ENCODE measurements at places on chromosomes 4 and X.
A peak's percentile ranks its signal among the peaks of the same experiment; 100 is the strongest.

- peak; percentile 6 for DNase-seq
These were observed 20.0 kb upstream of the EFNB1 start for GRCh38 chrX:68808686-68809357.

DNA sequence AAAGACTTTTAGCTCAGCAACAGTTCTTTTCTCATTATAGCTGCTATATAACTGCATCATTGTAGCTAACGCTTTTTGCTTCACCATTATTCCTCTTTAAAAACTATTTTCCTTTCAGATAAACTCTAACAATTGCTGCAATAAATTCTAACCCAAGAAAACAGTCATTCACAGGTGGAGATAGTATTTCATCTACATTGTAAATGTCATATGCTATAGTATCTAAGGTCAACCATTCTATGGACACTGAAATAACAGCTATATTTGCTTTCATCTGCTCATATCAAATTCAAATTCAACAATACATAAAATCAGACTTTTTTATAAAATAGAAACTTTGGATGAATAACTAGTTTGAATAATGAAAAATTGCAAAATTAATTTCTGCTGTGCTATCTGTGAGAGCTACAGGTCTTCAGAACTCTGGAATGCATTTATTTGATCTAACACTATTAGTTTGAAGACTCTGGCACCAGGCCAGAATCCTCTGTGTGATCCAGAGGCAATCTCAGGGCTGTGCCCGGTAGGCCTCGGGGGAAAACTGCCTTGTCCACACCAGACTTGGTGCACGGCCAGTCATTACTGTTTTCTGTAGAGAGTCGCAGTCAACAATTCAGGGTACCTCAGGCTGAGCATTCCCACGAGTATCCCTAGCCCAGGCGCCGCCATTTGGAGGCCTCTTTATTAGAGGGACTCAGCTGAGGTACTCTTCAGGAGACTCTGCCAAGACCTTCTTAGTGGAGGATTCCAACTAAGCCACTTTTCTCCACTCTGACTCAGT, 332.4 kb downstream of the SLC7A11 start:
- no peak for DNase-seq

DNA sequence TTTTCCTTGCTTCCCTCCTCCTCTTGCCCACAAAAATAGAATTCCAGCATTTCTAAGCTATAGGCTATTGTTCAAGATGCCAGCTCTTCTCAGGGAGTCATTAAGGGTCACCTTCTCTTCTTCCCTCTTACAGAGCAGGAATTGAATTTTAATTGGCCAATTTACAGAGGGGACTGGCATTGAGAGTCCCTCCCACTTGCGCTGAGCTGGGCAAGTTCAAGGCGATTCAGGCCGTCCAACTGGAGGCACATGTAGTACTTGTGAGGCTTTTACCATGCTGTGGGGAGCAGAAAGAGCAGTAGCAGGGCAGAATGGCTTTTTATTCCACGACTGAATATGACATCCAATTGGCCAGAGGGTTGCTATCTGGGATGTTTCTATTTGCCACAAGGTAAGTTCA, 181.9 kb downstream of the SOWAHB start:
- no peak for DNase-seq

DNA sequence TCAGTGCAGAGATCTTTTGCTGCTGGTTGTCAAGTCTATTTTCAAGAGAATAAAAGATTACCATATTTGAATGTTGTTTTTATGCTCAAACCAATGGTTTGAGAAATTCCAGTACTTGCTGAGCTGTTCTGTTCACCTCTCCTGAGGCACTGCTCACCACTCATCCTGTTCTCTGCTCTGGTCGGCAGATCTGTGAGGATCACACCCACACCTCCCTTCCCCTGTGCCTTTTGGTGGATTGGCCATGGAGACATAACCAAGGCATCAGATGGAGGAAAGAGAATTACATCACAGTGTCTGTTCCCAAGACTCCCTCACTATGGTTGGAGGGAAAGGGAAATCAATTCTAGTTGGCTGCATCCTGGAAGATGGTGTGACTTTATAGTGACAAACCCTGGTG, 391.6 kb downstream of the ARHGAP24 start:
- no peak for DNase-seq

DNA sequence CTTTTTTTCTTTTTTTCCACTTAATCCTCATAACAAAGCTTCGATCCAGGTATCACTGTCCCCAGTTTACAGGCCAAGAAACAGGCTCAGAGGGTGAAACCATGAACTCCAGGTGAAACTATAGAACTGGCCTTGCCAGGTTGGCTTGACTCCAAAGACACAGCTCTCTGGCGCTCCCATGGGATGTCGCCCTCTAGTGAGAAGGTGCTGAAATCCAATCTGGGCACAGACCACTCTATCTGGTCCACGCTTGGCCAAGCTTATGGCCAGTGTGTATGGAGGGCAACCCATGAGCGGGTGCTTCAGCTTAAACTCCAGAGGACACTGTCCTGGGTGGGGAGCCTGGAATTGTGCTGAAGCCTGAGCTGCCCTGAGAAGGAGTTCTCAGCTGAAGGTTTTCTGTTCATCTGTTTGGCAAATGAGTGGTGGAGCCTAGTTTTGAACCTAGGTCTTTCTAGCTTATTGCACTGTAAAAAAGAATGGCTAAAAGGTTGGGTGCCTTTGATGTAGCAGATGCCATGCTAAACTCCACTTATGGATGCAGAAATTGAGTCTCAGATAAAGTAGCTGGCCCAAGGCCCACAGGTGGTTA, 70.5 kb downstream of the SEL1L3 start:
- DNase-seq = peak; percentile 31

- no peak for DNase-seq
These were observed 217.1 kb upstream of the STS start for GRCh38 chrX:6930307-6930849.

GRCh38 chr4:137980641-137981040, 261.5 kb downstream of the SLC7A11 start:
- no peak for DNase-seq

- no peak for DNase-seq
These were observed 208.5 kb downstream of the MAD2L1 start for GRCh38 chr4:119858176-119858575.

DNA sequence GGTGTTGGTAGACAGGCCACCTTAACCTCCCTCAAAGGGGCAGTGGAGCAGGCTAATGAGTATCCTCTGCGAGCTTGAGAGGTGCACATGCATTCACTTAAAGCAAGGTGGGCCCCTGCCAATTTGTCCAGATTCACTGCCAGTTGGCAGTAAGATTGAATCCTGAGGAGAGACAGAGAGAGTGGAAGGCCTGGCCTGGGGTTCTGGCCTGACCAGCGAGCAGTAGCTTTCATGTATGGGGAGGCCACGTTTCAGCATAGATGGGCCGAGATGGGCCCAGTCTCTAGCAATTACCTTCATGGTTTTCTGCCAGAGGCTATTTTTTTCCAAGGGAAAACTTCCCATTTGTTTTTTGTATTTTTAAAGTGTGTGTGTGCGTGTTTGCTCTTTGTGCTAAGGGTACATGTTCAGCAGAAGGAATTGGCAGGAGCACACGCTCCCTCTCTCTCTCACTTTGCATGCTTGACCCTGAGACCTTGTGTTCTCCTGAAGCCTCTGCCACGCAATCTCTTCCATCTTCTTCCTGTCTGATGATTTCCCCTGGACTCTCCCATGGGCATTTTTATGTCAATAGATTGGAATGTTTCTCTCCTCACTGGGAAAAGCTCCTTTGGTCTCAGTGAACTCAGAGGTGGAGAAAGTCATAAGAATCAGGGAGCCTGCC, 215.8 kb upstream of the SFRP2 start:
- DNase-seq = no peak

DNA sequence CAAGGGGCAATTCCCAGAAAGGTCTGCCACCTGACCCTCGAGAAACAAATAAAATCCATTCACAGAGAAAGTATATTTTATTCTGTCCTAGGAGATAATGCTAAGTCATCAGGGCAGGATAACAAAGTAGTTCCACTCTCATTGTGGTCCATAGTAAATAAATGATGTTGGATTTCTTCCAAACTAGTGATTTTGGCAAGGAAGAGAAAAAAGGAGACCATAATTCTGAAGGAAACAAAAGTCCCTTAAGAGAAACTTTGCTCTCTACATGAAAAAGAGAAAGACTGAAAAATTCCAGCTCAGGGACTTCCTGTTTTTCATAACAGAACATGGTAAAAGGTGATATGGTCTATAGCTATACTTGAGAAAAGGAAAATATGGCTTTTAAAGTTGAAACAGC, 71.5 kb upstream of the DDX60 start:
- DNase-seq = no peak

- no peak for DNase-seq
These were observed 1.9 kb downstream of the FAM114A1 start for GRCh38 chr4:38869511-38869910.

GRCh38 chrX:30814978-30815377, 74.1 kb downstream of the TAB3 start:
- DNase-seq = no peak

GRCh38 chrX:136214551-136214950, 36.6 kb downstream of the MAP7D3 start:
- no peak for DNase-seq

DNA sequence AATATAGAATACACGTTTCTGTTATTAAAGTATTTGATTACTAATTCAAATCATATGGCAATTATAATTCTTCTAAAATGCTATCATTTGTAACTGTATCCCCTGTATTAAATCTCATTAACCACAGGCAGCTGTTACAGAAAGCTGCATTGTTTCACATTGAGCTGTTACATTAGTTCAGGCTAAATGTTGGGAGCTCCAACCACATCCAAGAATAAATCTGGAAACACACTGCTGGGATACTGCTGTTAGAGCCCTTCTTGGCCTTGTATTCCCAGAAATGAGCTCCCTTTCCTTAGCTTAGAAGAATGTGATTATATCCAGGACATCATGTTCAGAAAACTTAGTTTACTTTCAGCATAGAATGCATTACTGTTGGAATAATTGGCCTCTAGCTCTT, 48.2 kb downstream of the GUCY1B1 start:
- DNase-seq = no peak

DNA sequence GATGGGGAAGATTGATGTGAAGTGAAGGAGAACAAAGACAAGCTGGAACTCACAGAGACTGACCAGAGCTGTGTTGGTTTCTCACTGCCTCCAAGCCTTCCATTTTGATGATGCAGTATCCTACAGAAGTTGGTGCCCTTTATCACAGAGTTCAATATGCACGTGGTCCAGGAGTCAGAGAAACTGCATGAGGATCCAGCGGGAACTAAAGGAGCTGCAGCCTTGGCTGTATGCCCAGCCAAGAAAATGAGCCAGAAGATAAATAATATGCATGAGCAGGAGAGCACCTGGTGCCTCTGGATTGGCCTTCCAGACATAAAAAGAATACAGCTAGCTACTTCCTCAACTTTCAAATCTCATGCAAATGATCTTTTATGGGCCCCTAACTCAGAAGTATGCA, 44.3 kb upstream of the DCLK2 start:
- DNase-seq = no peak

GRCh38 chr4:125590158-125590557, 275.4 kb downstream of the FAT4 start:
- DNase-seq = no peak

DNA sequence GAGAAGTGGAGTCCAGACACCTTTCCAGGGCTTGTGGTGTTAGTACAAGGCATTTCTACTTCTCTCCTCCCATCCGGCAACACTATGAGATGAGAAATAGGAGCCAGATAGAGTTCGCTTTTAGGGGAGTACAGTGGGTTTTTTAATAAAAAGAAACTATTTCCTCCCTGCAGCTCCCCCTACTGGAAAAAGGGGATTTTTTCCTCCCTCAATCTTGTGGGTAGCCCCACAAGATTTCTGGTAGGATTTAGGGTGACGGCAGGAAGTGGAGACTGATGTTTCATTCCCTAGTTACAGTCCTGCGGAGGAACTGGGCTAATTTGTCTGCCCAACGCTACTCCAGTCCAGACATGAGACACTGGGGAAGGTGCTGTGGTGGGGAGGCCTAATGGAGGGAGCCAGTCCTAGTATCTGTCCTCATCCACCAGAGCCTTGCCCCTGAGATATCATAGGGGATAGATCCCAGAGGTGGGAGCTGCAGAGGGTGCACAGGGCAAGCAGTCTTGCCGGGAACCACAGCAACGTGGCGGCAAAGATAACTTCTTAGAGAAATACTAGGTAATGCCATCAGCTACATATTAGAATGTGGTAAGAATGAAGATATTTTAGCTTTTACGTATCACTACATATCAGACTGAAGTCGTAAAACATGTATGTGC, 45.5 kb upstream of the PRKG2 start:
- peak; percentile 9 for DNase-seq

GRCh38 chrX:6849716-6850414, 297.6 kb upstream of the STS start:
- no peak for DNase-seq

DNA sequence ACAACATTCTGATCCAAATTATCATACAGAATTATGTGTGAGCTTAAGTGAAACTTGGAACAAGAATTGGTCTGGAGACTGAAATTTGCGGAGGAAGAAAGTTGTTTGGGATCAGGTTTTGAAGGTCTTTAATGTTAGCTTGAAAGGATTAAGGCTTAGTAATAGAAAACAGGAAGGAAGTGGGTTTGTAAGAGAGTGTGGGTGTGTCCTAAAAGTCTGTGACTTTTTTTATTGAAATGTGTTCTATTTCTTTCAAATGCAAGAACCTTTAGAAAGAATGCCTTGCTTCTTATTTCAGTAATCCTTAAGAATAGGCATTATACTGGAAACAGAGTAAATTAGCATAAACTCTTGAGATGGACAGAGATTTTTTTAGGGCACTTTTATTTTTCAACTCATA, 198.0 kb downstream of the GALNTL6 start:
- DNase-seq = no peak

DNA sequence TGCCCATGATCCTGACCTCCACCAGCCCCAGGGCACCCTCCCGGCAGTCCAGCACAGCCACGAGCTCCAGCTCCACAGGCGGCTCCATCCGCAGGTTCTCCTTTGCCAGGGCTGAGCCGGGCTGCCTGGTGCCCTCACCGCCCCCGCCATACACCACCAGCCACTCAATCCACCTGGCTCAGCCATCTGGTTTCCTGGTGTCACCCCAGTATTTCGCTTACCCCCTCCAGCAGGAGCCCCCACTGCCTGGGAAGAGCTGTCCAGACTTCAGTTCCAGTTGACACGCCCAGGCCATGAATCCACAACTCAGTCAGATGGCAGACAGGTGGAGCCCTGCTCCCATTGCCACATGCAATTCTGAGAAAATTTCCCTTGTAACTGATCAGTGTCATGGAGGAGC, 3.9 kb downstream of the SHISA3 start:
- no peak for DNase-seq

- no peak for DNase-seq
These were observed 165.7 kb upstream of the MAMLD1 start for GRCh38 chrX:150197388-150197787.

- DNase-seq = no peak
These were observed 5.8 kb upstream of the CXCL8 start for GRCh38 chr4:73734530-73735001.

DNA sequence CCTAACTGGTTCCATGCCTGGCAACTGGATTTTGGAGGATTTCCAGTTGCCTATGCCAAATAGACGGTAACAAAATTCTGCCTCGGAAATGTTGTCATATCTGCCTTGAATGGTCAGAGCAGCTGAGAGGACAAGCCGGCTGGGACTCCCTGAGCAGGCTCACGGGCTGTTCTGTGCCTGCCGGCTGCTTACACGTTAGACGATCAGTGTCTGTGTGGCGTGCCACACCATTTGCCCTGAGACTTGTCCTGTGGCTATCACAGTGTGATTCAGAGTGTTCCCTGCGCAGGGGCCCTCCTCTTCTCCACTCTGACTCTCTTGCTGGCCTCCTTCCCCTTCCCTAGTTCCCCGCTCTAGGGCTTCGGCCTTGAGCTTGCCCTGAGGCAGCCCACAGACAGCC, 42.4 kb downstream of the RAI2 start:
- DNase-seq = no peak

Data from erythroblast (primary cell).